ENCODE measurements at places on chromosomes 4 and X.

- peak overlapping the region; percentile 87 for H3K27ac ChIP-seq
- H3K4me3 ChIP-seq, result peak overlapping the region; percentile 69
- H3K4me1 ChIP-seq, result peaks cover 11% of the 10 kb centered on the region
- H3K36me3 ChIP-seq, result peaks cover 4% of the 10 kb centered on the region
- no peaks in the 10 kb centered on the region for H3K27me3 ChIP-seq
- peak; percentile 65 for DNase-seq
Measured at GRCh38 chrX:74536152-74536831, 78.1 kb downstream of the RLIM start.

DNA sequence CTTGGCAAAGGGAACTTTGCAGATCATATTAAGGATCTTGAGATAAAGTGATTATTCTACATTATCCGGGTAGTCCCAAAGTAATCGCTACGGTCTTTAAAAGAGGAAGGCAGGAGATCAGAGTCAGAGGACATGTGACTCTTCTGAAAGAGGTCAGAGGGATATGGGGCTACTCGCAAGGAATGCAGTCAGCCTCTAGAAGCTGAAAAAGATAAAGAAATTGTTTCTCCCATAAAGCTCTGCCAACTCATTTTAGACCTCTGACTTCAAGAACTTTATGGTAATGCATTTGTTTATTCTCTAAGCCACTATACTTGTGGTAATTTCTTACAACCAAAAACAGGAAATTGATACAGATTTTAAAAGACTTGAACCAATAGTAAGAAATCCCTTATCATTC is 48.6 kb downstream of the NPY5R start:
- H3K36me3 ChIP-seq, result no peaks in the 10 kb centered on the region
- H3K27me3 ChIP-seq, result no peaks in the 10 kb centered on the region
- no peak overlapping the region for H3K4me3 ChIP-seq
- no peak overlapping the region for H3K27ac ChIP-seq
- no peak for DNase-seq
- no peaks in the 10 kb centered on the region for H3K4me1 ChIP-seq

- H3K4me1 ChIP-seq, result peaks cover 15% of the 10 kb centered on the region
- H3K4me3 ChIP-seq, result no peak overlapping the region
- no peak overlapping the region for H3K27ac ChIP-seq
- H3K27me3 ChIP-seq, result no peaks in the 10 kb centered on the region
Measured at GRCh38 chr4:15244354-15244753, 183.5 kb upstream of the C1QTNF7 start.

DNA sequence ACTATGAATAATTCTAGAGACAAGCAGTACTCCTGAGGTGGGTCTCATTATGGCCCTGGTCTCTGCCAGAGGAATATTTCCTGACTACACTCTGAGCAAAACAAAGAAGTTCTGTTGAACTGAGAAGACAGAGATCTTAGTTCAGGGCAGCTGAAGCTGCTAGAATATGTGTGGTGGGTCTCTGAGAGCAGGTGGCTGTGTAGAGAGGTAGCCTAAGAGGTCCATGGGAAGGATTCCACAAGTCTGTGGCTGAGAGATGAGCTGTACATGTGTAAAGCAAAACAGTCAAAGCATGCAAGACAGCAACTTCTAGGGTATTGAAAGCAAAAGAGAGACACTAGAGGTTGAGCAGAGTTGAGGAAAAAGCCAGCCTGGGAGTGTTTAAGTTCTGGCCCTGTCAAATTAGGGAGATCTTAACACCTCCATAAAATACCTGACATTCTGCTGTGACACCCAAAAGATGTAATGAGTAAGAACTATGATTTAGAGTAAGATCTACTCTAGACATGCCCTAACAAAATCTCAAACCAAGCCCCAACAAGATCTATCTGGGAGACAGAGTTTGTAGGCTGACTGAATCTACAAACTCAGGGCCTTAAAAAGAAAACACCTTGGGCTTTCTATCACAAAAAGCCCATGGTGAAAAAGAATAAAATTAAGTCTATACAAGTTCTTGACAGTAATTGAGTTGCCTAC is 274.4 kb downstream of the BANK1 start:
- no peak overlapping the region for H3K4me3 ChIP-seq
- DNase-seq, result no peak
- H3K4me1 ChIP-seq, result no peaks in the 10 kb centered on the region
- H3K27ac ChIP-seq, result no peak overlapping the region
- H3K36me3 ChIP-seq, result no peaks in the 10 kb centered on the region

DNA sequence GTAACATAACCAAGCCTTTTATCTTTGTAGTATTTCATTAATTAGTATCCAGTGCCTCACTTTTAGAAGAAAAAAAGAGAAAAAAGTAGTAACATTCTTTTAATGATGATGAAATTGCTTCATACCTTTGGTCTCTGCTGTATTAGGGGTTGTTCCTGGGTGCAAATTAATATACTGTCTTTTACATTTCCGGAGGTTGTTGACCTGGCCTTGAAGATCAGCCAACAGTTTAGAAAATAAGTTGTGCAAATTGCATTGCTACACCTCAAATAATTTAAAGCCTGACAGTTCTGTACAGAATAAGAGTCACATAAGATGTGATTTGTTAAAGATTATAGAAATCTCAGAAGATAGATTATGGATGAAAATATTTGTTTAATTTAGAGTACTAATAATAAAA is 3.8 kb downstream of the NFKB1 start:
- DNase-seq, result no peak
- no peak overlapping the region for H3K27ac ChIP-seq
- H3K36me3 ChIP-seq, result no peaks in the 10 kb centered on the region
- no peak overlapping the region for H3K4me3 ChIP-seq
- peaks cover 41% of the 10 kb centered on the region for H3K4me1 ChIP-seq
- no peaks in the 10 kb centered on the region for H3K27me3 ChIP-seq

DNA sequence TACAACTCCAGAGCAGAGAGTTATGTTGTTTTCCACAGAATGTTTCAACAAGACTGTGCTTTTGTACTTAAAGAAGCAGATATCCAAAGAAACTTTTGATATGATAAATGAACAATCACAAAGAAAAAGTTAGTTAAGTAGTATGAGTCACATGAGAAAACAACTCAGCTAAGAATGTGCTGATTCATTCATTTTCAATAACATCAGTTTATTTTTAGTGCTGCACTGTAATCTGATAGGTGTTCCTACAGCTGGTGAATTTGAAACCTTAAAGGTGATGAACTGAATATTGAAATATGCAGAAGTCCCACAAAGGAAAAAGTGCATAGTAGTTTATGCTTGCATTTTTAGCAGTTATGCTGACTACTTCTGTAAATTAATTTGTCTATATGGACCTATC is 180.3 kb upstream of the TENM3 start:
- H3K36me3 ChIP-seq, result no peaks in the 10 kb centered on the region
- H3K27ac ChIP-seq, result peak overlapping the region; percentile 68
- DNase-seq, result no peak
- no peaks in the 10 kb centered on the region for H3K27me3 ChIP-seq
- no peak overlapping the region for H3K4me3 ChIP-seq
- peaks cover 6% of the 10 kb centered on the region for H3K4me1 ChIP-seq

- H3K36me3 ChIP-seq, result no peaks in the 10 kb centered on the region
- no peak overlapping the region for H3K4me3 ChIP-seq
- H3K27ac ChIP-seq, result no peak overlapping the region
- DNase-seq, result no peak
- H3K4me1 ChIP-seq, result no peaks in the 10 kb centered on the region
- no peaks in the 10 kb centered on the region for H3K27me3 ChIP-seq
Measured at GRCh38 chr4:149441338-149441737, 374.3 kb downstream of the IQCM start.

DNA sequence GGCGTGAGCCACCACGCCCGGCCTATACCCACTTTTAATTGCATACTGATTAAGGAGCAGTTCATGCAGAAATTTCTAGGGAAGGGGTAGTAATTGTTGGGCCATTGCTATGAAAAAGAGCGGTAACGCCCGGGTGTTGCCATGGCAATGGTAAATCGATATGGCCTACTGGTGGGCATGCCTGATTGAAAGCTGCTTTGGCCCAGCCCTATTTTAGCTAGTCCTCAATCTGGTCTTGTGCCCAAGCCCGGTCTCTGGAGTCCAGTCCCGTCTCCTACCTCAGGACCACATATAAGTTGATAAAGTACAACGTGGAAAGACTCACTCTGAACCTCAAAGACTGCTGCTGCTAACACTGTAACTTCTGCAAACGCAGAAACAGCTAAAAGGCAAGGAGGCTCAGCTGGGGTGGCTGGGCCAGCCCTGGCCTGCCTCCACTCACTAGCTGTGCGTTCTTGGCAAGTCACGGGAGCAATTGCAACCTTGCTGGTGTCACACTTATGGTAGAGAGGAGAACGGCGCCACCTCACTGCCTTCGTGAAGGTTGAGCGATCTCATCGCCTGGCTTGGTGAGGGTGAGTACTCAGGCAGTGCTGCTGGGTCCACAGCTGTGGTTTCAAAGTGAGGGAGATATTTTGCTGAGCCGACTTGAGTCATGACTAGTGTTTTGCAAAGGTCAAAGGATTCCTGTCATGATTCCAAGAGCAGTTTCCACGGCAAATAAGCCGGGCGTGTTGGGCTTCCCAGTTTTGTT is 57.0 kb upstream of the GRPEL1 start:
- H3K27me3 ChIP-seq, result peaks cover 3% of the 10 kb centered on the region
- no peaks in the 10 kb centered on the region for H3K36me3 ChIP-seq
- peak overlapping the region; percentile 72 for H3K27ac ChIP-seq
- DNase-seq, result no peak
- H3K4me1 ChIP-seq, result peaks cover 8% of the 10 kb centered on the region

- peaks cover 22% of the 10 kb centered on the region for H3K27me3 ChIP-seq
- H3K4me1 ChIP-seq, result no peaks in the 10 kb centered on the region
- no peak for DNase-seq
- no peak overlapping the region for H3K27ac ChIP-seq
- H3K4me3 ChIP-seq, result no peak overlapping the region
Measured at GRCh38 chr4:6359536-6360308, 90.1 kb downstream of the WFS1 start.

DNA sequence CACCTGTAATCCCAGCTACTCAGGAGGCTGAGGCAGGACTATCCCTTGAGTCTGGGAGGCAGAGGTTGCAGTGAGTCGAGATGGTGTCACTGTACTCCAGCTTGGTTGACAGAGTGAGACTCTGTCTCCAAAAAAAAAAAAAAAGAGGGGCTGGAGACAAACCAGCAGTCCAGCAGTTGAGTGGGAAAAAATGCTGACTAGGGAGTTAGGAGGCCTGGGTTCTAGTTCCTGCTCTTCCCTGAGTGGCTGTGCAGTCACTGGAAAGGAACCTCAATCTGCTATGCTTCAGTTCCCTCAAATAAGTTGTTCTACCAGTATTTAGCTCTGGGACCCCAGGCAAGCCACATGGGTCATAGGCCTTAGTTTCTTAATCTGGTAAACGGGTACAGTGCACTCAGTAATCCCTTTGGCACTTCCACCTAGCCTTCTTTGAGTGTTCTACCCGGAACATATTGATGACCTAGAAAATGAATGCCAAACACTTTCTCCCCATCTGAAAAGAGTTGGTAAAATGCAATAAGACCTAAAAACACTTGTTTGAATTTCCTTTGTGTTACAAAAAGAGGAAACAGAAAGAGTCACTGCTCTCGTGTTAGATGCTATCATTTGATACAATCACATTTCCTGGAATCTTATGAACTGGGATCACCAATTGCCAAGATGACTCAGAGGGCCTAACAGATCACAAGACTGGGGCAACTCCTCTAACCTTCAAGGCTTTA is 99.3 kb upstream of the EGFL6 start:
- no peaks in the 10 kb centered on the region for H3K36me3 ChIP-seq
- H3K27me3 ChIP-seq, result no peaks in the 10 kb centered on the region
- DNase-seq, result no peak
- H3K4me3 ChIP-seq, result no peak overlapping the region
- H3K4me1 ChIP-seq, result peaks cover 14% of the 10 kb centered on the region

DNA sequence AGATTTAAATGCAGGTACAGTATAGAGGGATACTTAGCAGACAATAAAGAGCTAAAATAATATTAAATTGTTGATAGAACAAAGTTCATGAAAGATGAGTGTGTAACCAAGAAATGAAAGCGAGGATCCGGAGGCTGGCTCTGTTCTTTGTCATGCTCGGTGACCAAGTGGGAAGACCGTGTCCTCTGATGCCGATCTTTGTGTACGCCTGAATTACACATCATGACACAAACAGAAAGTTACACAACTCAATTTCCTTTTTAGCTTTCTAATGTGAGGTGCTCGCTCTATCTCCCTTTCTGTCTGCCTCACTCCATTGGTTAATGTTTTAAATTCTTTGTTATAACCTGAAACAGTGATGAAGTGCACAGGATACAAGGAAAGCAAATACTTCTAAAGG is 114.8 kb upstream of the NEIL3 start:
- DNase-seq, result no peak
- no peaks in the 10 kb centered on the region for H3K4me1 ChIP-seq
- no peak overlapping the region for H3K27ac ChIP-seq

- H3K4me1 ChIP-seq, result peaks cover 17% of the 10 kb centered on the region
- H3K36me3 ChIP-seq, result peaks cover 27% of the 10 kb centered on the region
- no peak for DNase-seq
- no peaks in the 10 kb centered on the region for H3K27me3 ChIP-seq
- H3K4me3 ChIP-seq, result no peak overlapping the region
- peak overlapping the region; percentile 72 for H3K27ac ChIP-seq
Measured at GRCh38 chrX:2449135-2449886, 51.5 kb downstream of the DHRSX start.

GRCh38 chrX:40968180-40968579 is 117.1 kb upstream of the USP9X start:
- H3K27me3 ChIP-seq, result no peaks in the 10 kb centered on the region
- H3K27ac ChIP-seq, result no peak overlapping the region
- DNase-seq, result no peak
- H3K36me3 ChIP-seq, result peaks cover 10% of the 10 kb centered on the region
- peaks cover 3% of the 10 kb centered on the region for H3K4me1 ChIP-seq

- H3K4me3 ChIP-seq, result no peak overlapping the region
- H3K4me1 ChIP-seq, result no peaks in the 10 kb centered on the region
- no peak overlapping the region for H3K27ac ChIP-seq
- no peaks in the 10 kb centered on the region for H3K36me3 ChIP-seq
Measured at GRCh38 chr4:17561195-17561909, 15.6 kb upstream of the LAP3 start.

GRCh38 chr4:88097781-88098180 is 60.7 kb downstream of the ABCG2 start:
- no peaks in the 10 kb centered on the region for H3K27me3 ChIP-seq
- DNase-seq, result no peak
- H3K27ac ChIP-seq, result no peak overlapping the region
- H3K4me1 ChIP-seq, result no peaks in the 10 kb centered on the region
- no peak overlapping the region for H3K4me3 ChIP-seq

DNA sequence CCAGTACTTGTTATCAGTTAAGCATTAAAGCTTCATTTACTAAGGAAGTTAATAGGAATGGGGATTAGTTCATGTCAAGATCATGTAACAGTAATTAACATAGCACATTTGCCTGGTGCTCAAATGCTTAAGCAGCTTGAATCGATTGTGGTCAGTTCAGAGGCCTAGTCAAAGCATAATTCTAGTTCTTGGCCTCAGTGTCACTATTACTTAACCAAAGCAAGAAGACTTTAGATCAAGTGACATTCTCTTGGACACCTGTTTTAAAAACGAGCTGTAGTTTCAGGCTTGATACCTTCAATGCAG is 115.2 kb upstream of the BMPR1B start:
- H3K4me3 ChIP-seq, result no peak overlapping the region
- peaks cover 18% of the 10 kb centered on the region for H3K4me1 ChIP-seq
- no peak overlapping the region for H3K27ac ChIP-seq
- no peak for DNase-seq
- peaks cover 10% of the 10 kb centered on the region for H3K36me3 ChIP-seq

GRCh38 chrX:95762716-95763115 is 921.9 kb upstream of the DIAPH2 start:
- DNase-seq, result no peak
- H3K4me3 ChIP-seq, result no peak overlapping the region
- H3K27ac ChIP-seq, result no peak overlapping the region
- peaks cover 5% of the 10 kb centered on the region for H3K27me3 ChIP-seq
- no peaks in the 10 kb centered on the region for H3K36me3 ChIP-seq

- no peak overlapping the region for H3K27ac ChIP-seq
- H3K4me3 ChIP-seq, result no peak overlapping the region
- H3K36me3 ChIP-seq, result no peaks in the 10 kb centered on the region
- DNase-seq, result no peak
- H3K27me3 ChIP-seq, result no peaks in the 10 kb centered on the region
Measured at GRCh38 chr4:101217353-101218031, 129.8 kb downstream of the PPP3CA start.

Data from mesothelial cell of epicardium (in vitro differentiated cells).